GM12865 (cell line): ENCODE measurements at places on chromosomes 5 and 9.

- no peak for DNase-seq
Observed at GRCh38 chr5:12772276-12772675, 868.0 kb upstream of the CTNND2 start.

- DNase-seq: no peak
Observed at GRCh38 chr5:5544094-5544663, 121.7 kb downstream of the ICE1 start.

DNA sequence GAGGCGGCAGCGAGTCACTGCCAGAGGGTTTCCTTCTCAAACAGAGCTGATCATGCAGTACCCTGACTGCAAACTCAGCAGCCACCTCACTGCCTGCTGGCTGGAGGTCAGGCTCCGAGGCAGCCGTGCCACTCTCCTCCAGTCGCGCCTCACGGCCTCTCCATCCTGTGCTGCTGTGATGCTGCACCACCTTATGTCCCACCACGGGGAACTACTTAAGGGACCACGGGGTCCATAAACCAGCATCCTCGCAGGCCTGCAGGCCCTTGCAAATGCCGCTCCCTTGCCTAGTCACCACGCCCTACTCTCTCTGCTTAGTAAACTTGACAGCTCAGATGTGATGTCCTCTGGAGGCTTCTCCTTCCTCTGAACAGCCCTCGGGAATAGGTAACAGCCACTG lies 99.2 kb downstream of the CRB2 start:
- DNase-seq: no peak

DNA sequence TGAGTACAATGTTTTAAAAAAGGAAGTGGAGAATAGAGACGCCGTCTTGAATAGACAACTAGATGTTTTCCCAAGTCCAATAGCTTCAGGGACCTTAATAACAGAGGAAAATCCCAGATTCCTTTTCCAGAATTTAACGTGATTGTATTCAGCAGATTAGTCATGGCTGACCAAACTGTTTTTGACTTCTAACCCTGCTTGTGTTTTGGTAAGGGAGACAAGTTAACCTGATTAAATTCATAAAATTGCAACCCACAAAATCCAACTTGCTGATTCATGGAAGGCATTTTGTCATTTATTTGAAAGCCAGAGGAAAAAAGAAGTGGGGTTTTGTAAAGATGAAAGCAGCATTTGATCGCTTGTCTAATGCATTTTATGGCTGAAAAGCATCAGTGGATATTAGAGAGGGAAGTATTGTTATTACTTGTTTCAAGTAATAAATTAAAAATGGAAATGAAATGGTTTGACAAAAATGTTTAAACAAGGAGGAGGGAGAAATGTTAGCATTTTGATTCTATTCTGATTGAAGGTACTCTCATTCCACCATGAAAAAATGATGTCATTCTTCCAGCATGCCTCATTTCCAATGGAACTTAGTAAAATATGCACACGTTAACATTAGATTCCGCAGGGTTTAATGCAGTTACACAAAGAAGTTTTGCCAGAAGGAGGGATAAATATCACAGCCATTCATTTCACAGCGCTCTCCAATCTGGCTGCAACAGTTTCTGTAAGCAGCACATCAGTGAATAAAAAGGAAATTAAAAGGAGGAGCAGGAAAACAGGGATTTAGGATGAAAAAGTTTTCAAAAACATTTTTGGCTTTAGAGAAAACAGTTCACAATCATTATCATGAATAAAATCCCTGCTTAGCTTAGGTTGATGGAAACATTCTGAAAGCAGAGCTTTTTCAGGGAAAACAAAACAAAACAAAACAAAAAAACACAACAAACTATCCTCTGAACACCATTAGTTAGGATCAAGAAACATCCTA lies 314.7 kb downstream of the PRR16 start:
- DNase-seq: no peak

- DNase-seq: no peak
Observed at GRCh38 chr5:129001841-129002526, 36.7 kb downstream of the SLC27A6 start.

DNA sequence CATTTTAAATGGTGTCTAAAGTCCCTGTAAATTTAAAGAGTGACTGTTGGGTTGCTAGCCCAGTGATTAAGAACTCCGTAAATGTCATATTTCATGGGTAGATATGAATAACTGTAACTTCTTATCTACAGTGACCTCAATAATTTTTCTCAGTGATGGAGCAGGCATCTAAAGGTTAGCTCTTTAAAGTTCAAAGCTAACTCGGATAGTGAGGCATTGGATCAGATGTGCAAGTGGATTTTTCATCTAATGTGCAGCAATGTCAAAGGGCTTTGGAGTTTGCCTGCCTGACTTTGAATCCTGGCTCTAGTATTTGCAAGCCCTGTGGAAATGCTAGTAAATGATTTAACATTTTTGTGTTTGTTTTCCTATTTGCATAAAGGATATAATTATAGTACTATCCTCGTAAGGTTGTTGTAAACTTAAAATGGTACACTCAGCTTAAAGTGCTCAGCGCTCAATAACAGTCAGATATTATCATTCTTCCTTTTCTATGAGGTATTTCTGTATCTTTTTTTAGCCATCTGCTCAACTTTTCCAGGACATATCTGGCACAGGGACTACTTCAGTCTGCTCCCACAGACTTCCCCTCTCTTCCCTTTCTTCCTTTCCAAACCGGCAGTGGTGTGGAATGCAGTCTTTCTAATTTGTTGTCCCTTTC lies 163.7 kb upstream of the ELL2 start:
- no peak for DNase-seq

DNA sequence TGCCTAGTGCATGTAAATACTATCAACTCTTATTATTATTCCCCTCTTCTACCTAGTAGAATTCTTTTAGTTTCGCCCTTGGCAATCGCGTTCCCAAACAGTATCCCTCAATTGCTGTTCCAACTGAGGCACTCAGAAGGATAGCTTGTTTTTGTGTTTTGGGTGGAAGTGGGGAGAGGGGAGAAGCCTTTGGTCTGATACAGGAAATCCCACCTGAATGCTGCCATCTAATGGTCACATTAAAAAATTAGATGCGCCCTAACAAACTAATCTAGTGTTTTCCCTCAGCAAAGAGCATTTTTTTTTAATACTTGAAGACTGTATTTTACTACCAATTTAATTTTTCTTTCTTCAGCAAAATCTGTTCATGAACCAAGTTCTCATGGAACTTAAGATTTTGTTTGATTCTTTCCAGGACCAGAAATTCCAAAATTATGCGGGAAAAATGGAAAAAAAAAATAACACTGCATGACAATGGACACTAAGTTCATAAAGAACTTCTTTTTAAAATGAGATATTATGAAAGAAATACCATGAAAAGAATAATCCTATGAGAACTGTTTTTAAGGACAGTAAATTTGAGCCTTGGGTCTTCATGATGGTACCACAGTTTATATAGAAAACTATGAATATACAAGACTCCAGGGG lies 22.2 kb upstream of the GLDC start:
- peak; percentile 56 for DNase-seq

DNA sequence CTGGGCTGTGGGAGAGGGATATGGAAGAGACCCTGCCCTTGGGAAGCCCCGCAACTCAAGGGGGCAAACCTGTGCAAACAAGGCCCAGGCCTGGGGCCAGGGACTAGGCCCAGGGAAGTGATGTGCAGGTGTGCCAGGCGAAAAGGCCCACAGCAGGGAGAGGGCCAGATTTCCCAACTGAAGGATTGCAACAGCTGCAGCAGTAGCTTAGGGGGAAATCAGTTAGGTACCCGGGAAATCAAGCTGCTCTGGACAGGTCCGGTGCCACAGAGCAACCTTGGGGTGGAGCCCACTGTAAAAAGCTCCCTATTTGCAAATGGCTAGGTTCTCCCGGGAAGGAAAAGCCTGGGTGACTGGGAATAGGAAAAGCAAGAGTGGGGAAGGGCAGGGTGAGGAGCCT lies 10.4 kb downstream of the GRIN1 start:
- no peak for DNase-seq

DNA sequence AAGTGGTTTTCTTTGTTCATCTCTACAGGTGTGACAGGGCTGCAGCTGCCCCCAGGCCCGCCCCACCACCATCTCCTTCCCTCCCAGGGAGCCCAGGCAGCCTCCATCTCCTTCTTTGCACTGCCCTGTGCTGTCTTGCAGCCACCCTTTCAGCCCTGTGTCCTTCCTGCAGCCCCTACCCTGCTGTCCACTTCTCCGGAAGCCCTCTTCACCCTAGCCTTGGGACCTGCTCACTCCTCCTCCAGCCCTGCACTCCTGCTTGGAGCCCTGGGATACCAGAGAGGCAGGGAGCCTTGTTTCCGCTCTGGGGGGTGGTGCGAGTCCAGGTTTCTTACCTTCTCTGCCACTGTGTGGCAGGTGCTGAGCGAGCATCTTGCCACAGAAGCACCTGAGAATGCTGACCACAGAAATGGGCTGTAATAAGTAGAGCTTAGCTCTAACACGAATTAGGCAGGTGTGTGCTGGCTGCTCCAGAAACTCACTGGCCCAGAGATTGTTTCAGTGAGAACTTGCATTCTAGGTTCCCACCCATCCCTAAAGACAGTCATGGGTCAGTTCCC lies 51.3 kb upstream of the GADD45G start:
- DNase-seq: peak; percentile 36

GRCh38 chr5:3313569-3313968 lies 282.1 kb upstream of the IRX1 start:
- DNase-seq: no peak

DNA sequence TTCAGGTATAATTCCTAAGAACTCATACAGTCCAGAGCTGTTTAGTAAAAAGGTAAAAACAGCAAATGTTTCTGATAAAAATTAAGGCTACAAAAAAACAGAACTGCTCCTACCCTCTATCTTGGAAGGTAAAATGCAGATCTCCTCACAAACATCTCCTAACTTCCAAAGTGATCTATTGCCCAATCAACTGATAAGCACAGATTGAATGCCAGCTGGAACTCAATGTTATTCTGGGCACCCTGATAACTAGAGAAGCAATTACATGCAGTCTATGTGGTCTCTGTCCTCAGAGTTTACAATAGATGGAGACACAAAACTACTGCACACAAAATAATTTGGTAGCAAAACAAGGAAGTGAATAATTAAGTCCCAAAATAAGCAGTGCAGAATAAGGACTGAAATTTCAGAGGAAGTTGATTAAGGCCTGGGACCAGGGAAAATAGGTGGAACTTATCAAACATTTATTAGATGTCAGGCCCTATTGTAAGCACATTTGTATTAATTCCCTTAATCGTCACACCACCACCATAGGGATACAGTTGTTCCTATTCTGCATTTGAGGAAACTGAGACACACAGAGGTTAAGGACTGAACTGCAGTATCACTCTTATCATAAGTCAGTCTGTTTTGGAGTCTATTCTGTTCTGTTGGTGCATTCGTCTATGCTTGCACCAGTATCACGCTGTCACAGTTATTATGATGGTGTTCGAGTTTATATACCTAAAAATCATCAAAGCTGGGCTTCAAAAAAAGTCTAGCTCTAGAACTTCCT lies 102.2 kb upstream of the TARS1 start:
- no peak for DNase-seq

- DNase-seq: peak; percentile 49
Observed at GRCh38 chr9:76987594-76988200, 31.8 kb upstream of the FOXB2 start.

DNA sequence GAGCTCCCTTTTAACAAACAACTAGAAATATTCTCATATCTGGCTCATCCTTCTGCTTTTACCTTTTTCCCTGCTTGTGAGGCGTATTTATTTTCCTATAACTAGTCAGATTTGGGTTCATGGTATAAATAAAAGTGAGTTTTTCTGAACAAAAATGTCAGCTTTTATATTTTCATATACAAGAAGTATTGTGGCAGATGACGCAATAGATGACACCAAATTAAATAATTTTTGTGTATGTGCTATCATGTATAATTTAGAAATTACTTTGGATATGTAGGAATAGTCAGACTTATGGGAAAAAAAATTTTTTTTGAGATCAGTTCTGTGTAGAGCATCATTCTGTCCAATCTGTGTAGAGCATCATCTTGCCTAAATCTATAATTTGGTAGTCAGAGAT lies 45.7 kb upstream of the SLC27A6 start:
- no peak for DNase-seq

DNA sequence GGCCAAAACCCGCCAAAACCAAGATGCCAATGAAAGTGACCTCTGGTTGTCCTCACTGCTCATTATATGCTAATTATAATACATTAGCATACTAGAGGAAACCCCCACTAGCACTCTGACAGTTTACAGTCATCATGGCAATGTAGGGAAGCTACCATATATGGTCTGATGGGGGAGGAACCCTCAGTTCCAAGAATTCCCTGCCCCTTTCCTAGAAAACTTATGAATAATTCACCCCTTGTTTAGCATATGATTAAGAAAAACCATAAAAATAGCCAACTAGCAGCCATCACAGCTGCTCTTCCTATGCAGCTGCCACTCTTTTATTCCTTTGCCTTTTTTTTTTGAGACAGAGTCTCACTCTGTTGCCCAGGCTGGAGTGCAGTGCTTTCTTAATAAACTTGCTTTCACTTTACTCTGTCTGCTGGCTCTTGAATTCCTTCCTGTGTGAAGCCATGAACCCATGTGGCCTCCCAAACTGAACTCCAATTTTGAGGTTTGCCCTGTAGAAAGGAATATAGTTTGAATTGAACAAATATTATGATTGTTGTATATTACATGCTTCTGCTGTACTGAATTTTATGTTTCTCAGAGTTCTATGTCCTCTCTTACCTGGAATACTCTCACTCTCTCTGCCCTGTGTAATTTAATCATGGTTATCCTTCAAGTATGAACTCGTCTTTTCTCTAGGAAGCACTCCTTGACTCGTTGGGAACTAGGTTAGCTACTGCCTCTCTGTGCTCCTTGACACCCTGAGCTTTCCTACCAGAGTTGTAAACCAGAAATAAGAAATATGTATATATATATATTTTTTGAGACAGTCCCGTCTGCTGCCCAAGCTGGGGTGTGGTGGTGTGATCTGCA lies 59.8 kb downstream of the KIAA1958 start:
- DNase-seq: peak; percentile 18

GRCh38 chr9:124327491-124327890 lies 69.7 kb downstream of the NEK6 start:
- no peak for DNase-seq

- DNase-seq: no peak
Observed at GRCh38 chr5:73205305-73205704, 32.3 kb downstream of the TMEM174 start.

DNA sequence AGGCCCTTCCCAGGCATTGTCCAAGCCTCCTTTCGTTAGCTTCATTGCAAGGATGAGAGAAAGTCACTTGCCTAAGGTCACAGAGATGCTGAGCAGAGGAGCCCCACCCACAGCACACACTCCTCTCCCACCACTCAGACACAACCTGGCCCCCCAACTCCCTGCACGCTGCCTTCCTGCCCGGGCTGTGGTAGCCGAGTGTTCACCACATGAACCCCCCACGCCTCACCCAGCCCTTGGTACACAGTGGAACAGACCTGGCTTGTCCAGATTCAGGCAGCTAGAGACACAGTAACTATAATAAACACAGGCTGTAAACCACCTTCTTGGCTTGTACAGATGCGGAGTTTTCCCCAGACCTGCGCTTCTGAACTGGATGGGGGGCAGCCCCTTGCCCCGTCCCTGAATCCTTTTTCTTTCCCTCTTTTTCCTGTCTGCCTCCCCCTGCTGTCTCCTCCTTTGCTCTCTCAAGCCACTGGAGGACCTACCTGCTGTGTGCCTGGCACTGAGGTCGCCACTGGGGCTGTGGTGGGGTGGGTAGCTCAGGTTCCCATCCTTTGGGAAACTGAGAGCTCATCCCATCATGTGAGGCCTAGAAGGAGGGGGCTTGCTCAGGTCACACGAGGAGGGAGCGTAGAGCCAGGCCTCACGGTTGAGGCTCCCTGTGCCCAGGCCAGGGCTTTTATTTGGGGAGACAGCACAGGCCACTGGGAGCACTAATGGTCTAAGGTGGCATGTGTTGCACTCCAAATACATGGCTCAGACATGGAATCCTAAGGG lies 55.7 kb upstream of the SYNPO start:
- DNase-seq: no peak
